ELF-1 (cell line): ENCODE measurements at places on chromosomes 4 and X.
A peak's percentile ranks its signal among the peaks of the same experiment; 100 is the strongest.

- no peak for DNase-seq
Observed at GRCh38 chr4:125796138-125796537, 481.4 kb downstream of the FAT4 start.

GRCh38 chrX:68183612-68184214 is 249.6 kb downstream of the OPHN1 start:
- peak; percentile 5 for DNase-seq

- peak; percentile 48 for DNase-seq
Observed at GRCh38 chrX:69285401-69285877, 120.2 kb upstream of the PJA1 start.

DNA sequence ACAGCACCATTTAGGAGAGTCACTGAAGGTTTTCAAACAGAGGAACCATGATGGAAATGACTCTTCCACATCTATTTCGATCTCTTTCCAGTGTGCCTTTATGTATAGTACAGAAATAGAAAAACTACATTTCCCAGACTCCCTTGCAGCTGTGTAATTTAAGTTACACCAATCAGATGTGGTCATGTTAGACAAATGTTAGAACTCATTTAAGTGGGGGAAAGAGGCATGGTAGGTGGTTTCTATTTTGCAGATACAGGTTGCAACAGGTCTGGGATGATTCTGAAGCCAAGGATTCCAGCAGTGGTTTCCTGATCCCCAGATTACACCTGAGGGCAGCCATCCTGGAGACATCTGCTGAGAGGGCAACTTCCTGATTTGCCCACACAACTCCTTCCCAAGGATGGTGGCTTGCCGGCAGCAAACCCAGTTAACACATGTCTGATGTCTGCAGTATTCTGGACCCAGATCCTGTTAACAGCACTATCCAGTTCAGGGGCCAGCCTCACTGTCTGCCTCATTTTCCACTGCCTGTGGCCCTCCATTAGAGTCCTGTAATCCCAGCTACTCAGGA is 38.7 kb upstream of the PDK3 start:
- DNase-seq = peak; percentile 9

GRCh38 chrX:107398115-107398514 is 51.3 kb upstream of the FRMPD3 start:
- no peak for DNase-seq

- DNase-seq = no peak
Observed at GRCh38 chr4:10107111-10108091, 9.2 kb downstream of the WDR1 start.

GRCh38 chr4:26252349-26253025 is 68.3 kb upstream of the RBPJ start:
- DNase-seq = no peak

DNA sequence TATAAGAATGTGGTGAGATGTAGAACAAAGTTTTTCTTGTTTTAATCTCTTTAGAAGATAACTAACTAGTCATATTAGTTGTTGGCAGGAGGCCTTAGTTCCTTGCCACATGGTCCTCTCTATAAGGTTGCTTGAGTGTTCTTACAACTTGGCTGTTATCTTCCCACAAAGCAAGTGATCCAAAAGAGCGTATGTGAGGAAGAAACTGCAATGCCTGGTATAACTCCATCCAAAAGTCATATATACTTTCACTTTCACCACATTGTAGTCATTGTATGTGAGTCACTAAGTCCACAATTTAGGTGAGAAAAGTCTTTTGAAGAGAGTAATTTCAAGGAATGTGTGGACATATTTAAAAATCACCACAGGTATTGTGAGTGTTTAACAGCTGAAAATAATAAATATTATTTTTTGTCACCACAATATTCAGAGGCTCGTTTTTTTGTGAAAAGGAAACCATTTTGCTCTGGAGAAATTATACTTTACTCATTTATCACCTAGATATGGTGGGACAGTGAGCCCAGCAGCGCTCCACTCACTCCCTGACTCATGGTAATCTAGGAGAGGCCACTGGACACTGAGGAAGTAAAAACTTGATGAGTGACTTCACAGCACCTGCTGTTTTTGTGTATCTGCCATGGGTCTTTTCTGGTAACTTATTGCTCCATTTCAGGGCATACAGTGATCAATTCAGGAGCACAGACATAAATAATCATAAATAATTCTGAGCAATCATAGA is 369.4 kb upstream of the NDST3 start:
- no peak for DNase-seq

- DNase-seq = no peak
Observed at GRCh38 chr4:36164900-36165630, 79.2 kb downstream of the ARAP2 start.

- DNase-seq = no peak
Observed at GRCh38 chr4:106809076-106809475, 227.0 kb downstream of the DKK2 start.

DNA sequence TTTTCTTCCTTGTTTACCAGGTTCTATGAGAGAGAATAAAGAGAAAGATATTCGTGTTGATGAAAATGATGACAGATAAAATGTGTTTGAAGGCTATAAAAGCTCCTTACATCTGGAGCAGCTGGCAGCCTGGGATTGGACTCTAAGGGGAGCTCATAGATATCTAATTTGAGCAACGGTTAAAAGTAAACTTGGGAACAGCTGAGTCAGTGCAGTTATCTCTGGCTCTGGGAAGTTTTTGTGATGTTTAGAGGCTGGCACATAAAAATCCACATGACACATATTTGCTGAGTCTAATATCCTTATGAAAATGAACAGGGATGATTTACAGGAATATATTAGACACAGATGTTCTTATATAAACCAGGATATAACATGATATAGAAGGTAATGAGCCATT is 331.8 kb upstream of the TENM3 start:
- DNase-seq = no peak

DNA sequence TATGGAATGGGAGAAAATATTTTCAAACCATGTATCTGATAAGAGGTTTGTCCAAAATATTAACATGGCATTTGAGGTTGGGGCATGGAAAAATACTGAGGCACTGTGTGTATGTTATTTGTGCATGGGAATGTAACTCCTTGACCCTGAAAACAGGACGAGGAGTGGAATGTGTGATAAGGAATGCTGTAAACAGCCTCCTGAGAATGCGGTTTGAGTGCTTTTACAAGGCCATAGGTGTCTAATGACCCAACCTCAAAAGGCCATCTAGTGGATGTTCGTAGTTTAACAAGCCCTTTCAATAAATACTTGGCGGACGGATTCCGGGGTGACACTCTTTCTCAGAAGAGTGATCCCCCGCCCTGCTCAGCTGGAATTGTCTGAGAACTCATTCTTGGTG is 162.9 kb upstream of the USP9X start:
- DNase-seq = peak; percentile 89

- no peak for DNase-seq
Observed at GRCh38 chr4:140069066-140069465, 84.9 kb downstream of the MAML3 start.

DNA sequence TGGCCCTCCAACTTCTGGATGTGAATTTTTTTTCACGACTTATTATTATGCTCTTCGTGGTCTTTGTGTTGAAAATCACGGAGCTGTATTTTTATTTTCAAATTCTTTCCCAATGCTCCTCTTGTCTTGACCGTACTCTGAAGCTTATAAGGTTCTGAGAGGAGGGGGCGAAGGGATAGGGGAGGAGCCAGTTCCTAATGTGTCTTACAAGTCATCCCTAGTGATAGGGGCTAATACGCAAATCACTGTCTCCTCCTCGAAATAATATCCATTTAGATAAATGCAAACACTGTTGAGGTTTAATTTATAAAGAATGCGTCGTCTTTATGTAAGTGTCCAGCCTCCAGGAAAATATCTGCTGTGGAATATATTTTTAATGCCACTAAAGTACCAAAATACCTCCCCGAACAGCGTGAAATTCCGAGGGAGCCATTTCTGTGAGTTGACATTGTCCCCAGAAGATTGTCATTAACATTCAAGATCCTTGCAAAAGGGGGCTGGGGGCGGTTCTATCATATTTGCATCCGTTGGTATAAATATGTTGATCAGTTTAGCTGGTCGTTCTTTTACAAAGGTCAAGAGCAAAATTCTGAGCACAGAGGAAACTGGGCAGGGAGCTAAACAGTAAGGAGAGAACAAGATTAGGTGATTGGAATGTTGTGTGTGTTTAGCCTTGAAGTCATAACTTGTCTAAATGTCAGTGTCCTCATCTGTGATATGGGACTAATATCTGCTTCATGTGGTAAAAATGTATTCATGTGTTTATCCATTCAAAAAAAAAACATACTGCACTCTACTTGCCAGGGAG is 3.7 kb upstream of the FAT1 start:
- DNase-seq = no peak

GRCh38 chr4:5409972-5410618 is 298.3 kb downstream of the EVC2 start:
- no peak for DNase-seq

DNA sequence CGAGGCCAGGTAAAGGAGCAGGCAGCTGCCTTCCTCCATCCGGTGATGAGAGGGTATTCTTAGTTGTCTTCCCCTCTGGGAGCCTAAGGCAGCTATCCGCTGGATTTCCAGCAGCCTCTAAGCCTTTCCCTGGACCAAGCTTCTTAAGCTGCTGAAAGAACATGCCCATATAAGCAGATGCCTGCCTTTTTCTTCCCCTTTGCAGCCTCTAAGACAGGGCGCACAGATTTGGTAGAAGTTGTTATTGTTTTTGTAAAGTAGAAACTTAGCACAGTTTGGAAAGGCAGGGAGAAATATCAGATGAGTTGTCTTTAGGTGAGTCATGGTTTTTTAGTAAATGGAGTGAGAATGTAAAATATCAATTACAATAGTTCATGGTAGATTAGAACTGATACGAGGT is 210.8 kb downstream of the ARHGAP10 start:
- DNase-seq = no peak

DNA sequence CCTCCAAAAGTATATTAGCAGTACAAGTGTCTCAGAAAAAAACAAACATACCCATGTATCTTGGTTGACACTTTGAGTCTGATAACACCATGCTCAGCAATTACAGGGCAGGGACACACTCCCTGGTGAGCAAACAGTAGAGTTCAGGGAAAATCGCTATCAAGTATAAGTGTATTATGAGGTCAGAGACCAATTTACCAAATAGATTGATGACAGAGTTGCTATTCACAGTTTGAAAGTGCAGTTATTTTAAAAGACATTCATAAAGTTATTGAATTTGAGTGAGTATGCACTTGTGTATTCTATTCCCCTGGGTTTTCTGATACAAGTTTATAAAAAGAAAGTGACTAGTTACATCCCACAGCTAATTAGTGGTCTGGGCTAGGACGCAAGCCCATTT is 10.2 kb upstream of the LONRF3 start:
- no peak for DNase-seq

DNA sequence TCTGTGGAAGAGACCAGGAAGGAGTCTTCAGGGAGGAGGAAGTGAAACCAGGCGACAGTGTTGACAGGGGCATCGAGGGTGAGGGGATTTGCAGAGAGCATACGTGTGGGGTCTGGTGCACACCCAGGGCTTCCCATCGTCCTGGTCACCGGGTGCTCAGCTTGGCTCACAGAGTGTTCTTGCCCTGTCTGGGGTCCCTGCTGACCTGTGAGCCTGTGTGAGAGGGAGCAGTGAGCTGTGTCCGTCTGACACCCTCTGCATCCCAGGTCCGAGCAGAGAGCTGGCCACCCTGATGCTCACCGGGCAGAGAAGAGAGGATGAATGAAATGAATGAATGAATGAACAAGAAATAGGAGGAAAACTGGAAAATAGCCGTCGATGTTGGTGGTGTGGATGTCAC is 46.5 kb downstream of the CPZ start:
- no peak for DNase-seq

GRCh38 chrX:138008281-138008680 is 442.4 kb downstream of the ZIC3 start:
- DNase-seq = no peak

DNA sequence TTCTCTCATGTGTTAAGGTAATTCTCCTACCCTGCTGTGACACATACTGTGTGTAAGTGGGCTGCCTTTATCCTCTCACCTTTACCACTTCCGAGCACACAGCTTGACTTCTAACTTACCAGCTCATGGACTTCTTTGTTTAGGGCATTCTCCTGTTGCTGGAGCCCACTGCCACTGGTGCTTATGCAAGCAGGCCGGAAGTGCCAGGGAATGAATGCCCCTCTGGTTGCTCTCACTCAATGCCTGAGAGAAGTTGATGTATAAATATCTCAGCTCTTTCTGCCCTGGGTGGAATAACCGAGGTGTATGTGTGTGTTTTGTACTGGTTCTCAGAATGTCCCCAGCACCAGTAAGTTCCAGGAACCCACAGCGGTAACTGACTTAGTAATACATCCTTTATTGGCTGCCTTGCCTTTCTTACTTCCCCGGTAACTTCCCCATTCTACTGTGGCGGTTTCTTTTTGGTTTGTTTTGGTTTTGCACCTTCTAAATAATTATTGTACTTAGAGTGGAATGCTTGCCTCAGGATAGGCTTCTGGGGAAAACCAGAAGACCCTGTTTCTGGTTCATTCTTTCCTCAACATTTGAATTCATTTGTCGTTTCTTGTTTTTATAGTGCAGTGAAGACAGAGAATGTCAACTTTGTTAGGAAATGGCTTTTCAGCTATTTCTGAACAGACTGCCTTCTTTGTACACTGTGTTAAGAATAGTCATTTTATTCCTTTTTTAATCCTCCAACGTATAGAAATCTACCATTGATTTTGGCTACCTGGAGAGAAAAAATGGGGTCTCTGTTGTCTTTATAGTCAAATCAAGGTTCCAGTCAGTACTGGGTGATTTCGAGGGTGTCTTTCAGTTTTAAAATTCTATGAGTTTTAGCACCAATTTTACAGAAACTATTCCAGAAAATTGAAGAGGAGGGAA is 45.4 kb downstream of the CXorf58 start:
- peak; percentile 78 for DNase-seq

DNA sequence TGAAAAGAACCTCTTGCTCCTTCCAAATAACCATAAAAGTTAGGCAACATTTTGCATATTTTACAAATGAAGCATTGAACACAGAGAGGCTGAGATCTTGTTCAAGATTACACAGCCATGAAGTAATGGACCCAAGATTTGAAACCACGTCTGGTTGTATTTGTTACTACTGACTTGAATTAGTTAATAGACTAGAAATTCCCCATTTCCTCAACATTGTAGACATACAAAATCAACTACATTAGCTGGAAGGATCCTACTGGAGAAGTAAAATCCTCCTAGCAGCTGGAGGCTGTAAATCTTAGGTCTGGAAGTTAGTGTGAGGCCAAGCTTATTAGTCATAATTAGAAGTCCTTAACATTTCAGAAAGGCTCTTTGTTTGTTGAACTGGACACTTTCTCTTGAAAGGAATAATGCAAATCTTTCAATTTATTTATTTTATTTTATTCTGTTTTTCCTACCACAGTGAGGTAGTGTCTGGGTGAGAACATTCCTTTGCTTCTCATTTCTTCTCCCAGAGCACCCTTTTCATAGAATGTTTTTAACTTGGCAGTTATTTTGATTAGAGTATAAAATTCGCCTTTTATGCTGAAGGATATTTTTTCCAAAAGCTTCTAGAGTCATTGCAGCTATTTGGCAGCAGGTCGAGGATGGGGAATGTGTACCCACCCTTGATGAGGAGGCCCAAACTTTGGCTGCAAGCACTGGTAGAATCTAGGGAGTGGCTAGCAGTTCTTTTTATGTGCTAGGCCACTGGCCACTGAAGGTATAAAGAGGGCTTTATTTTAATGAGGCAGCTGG is 62.0 kb upstream of the CLNK start:
- no peak for DNase-seq
